Suppressor macrophage treated with lipopolysaccharide for 1 hour (primary cell): ENCODE measurements at places on chromosomes 5 and 9.

- no peak for DNase-seq
These were observed 76.2 kb upstream of the LRRTM2 start for GRCh38 chr5:138951091-138951985.

DNA sequence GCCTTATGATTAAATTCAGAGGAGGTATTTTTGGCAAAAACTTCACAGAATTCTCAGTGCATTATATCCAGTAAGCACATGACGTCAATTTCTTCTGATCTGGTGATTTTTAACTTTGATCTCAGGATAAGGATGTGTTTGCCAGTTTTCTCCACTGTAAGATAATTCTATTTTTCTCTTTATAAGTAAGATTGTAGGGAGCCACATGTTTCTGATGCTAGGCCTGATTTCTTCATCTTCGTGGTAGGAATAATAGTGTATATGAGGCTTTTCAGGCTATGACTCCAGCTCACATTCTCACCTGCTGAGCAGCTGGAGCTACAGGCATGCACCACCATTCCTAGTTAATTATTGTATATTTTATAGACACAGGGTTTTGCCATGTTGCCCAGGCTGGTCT lies 32.1 kb upstream of the LMNB1 start:
- DNase-seq: no peak

GRCh38 chr9:93093127-93093876 lies 2.7 kb upstream of the CARD19 start:
- DNase-seq: peak; percentile 82

- DNase-seq: no peak
These were observed 58.4 kb upstream of the FBXL7 start for GRCh38 chr5:15441433-15442192.

DNA sequence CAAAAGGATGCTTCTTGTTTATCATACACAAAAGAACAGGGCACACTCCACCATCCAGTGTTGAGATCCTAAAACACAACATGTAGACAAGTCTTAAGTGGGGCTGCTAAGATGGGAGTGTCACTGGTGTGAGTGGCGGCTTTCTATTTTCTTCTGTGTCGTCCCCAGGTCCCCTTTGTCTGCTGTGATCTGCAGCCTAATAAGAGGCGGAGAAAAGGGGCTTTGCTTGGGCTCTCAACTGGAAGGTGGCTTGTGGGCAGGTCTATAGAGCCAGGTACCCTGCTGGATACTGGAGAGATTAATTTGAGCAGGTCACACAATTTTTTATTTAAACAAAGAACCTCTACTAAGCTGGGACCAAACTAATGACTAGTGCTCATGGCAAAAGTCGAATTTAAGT lies 126.1 kb upstream of the SAP30L start:
- no peak for DNase-seq

- no peak for DNase-seq
These were observed 12.6 kb downstream of the IRX2 start for GRCh38 chr5:2738700-2739359.

- no peak for DNase-seq
These were observed 21.8 kb upstream of the NINJ1 start for GRCh38 chr9:93155716-93156474.

DNA sequence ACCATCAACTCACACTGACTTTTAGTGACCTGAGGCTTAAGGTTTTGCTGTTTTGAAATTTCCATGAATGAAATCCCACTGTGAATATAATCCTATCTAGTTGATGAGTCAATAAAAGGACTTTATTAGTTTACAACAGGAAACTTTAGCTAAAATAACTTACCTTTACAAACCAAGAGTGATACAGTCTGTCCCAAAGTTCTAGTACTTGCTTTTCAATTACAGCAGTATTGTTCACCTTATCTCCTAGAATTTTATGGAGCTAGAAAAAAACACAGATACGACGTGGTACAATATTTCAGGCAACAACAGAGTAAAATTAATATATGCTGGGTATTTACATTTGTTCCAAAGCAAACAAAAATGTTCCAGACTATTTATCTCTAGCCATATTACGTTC lies 46.9 kb upstream of the CTNNAL1 start:
- no peak for DNase-seq

- DNase-seq: no peak
These were observed 153.4 kb upstream of the POU5F2 start for GRCh38 chr5:93894601-93895354.

DNA sequence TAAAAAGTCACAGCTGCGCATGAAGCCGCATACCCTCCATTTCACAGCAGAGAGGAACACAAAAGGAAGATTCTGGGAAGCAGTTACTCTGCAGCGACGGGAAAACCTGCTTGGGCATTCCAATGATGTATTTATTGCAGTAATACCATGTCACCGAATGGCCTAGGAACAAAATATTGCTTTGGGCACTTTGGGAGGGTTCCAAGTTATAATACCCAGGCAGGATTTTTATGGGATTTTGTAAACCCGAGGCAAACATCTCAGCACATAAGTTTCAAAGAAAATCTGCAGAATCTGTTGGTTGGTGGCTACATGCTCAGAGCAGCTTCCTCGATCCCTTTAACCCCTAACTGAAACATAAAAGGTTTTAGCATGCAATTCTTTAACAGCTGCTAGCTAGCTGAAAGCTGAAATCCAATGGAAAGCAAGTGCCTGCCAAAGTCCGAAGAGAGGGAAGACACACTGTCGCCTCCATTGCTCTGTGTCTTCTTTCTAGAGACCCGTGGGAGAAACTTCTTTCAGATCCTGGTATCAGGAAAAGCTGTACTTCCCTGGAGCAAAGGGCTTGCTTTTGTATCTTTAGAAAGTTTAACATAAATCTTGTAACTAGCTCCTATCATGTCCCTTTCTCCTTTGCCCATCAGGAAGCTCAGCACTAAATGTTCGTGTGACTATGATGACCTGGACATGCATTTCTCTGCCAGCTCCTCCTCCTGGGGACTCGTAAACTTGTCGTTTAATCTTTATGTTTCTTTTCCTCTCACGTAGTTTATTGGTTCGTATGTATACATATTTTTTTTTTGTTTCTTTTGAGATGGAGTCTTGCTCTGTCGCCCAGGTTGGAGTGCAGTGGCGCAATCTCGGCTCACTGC lies 195.0 kb downstream of the MAPKAP1 start:
- peak; percentile 19 for DNase-seq

- DNase-seq: no peak
These were observed 31.6 kb downstream of the CDH6 start for GRCh38 chr5:31225118-31225517.

GRCh38 chr9:112670991-112671625 lies 46.8 kb downstream of the INIP start:
- DNase-seq: no peak

GRCh38 chr9:110440172-110440571 lies 102.5 kb upstream of the TXNDC8 start:
- DNase-seq: no peak

- DNase-seq: no peak
These were observed 563.9 kb downstream of the HTR1A start for GRCh38 chr5:63398346-63398745.

DNA sequence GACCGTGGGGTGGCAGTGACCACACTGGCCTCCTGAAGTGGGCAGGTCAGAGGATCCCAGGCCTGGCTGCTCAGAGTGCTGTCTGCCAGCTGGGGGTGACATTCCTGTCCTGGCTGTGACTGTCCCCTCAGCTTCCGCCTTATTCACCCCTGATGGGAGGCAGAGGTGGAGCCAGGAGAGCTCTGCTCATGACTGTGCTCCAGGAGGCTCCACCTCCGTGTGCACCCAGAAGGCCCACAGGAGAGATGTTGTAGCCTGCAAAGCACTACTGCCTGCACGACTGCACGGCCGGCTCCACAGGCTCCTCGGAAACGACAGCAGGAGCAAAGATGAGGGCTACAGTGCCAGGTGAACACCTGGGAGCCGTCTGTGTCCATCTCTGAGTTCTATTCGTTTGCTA lies 60.9 kb downstream of the ROPN1L start:
- DNase-seq: no peak

GRCh38 chr5:158127536-158127935 lies 268.6 kb upstream of the CLINT1 start:
- DNase-seq: no peak

DNA sequence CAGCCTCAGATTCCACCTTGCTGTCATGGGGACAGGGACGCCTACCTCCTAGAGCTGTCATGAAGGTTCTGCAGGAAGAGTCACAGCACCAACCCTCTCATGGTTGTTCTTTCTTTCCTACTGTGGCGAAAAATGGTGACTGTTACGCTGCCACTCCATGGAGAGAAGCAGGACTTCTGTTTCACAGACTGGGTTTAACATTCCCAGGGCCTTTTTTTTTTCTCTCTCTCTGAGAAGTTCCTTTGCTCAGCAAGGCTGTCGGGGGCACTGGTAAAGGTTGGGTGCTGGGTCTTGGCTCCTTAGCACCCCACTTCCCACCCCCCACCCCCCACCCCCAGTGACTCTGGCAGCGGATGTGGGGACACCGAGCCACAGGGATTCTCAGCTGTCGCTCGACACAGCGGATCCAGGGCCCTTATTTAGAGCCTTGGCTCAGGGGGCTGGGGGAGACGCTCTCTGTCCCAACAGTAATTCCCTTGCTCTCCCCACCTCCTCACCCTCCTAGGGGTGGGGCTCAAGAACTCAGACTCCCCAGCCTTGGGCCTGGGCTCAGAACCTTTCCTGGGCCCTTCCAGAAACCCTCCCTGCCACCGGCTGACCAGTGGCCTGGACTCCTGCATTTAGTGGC lies 34.4 kb downstream of the DUSP1 start:
- DNase-seq: no peak

- DNase-seq: no peak
These were observed 126.7 kb downstream of the OLFM1 start for GRCh38 chr9:135214054-135214640.

DNA sequence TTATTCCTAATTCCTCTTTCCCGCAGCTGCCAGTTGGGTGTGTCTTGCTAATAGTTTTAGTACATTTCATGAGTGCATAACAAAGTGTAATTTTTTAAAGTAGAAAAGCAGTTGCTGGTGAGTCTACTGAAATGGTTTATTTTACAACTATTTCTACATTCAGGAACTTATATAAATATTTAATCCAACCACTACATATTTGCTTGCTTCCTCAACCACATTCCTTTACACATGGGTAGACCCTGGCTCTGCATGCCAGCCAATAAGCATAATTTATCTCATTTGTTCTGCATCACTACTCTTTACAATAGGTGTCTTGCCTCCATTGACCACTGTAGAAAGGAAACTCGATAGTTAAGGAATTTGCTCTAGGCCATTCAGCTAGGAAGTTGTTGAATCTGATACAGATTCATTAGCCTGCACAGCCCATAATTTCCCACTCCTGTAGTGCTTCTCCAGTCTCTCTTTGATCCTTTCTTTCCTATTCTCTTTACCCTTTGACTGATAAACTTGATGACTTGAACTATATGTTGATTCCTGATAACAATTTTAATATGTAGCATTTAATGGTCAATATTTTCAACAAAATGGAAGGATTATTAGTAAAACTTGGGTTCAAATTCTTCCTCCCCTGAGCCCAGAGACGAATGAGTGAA lies 342.5 kb upstream of the ACTBL2 start:
- no peak for DNase-seq
